Left forelimb (tissue), 1 donor: ENCODE measurements at places on chromosomes 4 and X.

GRCh38 chr4:86271057-86271456, 88.8 kb downstream of the MAPK10 start:
- no peak for DNase-seq

- DNase-seq, result no peak
These were observed 3.4 kb upstream of the FAM3A start for GRCh38 chrX:154519389-154519788.

DNA sequence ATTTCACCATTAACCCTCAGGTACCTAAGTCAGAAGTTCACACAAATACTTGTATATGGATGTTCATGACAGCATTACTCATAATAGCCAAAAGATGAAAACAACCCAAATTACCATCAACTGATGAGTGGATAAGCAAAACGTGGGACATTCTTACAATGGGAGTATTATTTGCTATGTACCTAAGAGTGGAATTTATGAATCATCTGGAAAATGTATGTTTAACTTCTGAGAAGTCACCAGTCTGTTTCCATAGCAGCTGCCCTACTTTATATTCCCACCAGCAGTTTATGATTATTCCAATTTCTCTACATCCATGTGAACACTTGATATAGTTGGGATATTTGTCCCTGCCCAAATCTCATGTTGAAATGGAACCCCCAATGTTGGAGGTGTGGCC, 1478.9 kb downstream of the PCDH19 start:
- DNase-seq, result no peak

GRCh38 chrX:18828832-18829404, 121.5 kb downstream of the PPEF1 start:
- no peak for DNase-seq
